ENCODE measurements at places on chromosomes 7 and 10.

DNA sequence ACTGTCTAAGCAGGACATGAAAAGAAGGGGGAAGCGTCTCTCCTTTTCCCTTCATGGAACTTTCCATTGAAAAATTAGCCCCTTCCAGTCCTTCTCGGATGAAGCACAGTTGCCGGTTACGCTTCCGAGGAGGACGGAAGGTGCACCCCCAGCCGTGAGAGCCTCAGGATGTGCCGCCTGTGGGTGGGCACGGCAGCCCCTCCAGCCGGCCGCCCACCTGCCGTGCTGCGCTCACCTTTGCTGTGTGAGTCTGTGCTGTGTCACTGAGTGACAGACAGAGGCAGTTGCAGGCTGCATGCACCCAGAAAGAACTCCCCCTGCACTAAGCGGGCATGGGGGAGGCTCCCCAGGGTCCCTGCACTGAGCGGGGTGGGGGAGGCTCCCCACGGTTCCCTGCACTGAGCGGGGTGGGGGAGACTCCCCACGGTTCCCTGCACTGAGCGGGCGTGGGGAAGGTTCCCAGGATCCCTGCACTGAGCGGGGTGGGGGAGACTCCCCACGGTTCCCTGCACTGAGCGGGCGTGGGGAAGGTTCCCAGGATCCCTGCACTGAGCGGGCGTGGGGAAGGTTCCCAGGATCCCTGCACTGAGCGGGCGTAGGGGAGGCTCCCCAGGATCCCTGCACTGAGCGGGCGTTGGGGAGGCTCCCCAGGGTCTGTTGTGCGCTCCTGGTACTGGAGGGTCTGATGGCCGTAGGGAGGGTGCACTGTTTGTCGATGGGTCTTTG lies 74.2 kb downstream of the DNAJB6 start:
- no peak for DNase-seq

GRCh38 chr7:99032928-99033327 lies 111.0 kb downstream of the SMURF1 start:
- no peak for DNase-seq

GRCh38 chr10:43708262-43708661 lies 59.6 kb upstream of the ZNF32 start:
- DNase-seq = no peak

- no peak for DNase-seq
Measured at GRCh38 chr7:141675436-141676215, 26.3 kb downstream of the DENND11 start.

- DNase-seq = peak; percentile 58
Measured at GRCh38 chr10:103244666-103245271, 918 bp upstream of the RPEL1 start.

GRCh38 chr7:82291931-82292330 lies 151.6 kb downstream of the CACNA2D1 start:
- DNase-seq = no peak

DNA sequence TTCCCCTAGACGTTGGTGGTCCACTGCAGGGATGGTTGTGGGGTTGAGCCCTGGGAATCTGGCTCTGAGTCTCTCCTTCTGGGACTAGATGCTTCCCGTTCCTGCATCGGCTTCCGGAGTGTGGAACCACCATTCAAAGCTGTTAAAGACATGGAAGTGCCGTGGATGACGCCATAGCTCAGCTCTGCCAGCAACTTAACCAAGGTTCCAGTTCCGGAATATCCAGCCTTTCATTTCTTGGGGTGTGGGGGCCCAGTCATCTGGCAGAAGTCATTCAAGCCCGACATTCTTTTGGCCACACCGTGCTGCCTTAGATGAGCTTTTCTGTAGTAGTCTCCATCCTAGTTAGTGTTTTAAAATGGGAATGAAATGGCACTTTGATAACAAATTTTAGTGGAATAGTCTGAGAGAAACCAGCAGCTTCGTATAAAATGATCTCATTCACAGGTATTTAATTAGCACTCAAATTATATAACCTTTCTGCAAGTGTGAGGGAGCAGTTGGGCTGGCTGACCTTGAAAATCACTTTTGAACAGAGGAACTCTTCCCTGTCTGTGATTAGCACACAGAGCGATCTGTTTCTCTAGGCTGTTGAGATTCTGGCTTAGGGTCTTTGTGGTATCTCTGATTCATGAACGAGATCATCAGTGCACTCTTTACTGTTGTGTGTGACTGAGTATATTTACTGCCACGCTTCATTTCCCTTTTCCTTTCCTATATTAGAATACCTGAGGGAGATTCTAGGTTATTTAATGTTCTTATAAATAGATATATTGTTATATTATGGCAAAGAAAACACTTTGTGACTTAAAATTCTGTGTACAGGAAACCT lies 19.9 kb downstream of the LMTK2 start:
- no peak for DNase-seq

DNA sequence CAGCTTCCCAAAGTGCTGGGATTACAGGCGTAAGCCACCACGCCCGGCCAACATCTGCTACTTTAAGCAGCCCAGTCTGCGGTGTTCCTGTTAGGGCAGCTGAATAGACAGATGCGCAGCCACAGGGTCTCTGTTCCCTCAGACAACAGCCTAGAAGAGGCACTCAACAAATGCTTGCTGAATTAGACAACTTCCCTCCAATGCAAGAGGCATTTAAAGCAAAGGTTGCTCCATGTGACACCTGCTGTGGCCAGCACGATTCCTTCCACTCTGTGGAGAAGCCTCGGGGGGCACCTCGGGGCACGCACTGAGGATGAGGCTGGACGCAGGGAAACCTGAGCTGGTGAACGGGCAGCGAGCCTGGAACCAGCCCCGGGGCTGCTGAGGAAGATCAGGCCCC lies 237.8 kb downstream of the MAD1L1 start:
- no peak for DNase-seq

DNA sequence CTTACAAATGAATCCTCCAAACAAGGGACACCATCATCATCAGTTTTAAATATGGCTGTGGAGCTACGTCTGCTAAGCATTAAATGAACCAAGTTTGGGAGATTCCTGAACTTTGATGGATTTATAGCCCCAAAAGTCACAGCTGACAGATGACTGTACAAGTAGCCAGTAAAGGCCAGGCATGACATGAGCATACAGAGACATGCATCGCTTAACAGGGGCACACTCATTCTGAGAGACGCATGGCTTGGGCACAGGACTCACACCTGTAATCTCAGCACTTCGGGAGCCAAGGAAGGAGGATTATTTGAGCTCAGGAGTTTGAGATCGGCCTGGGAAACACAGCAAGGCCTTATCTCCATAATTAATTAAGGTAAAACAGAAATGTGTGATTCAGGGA lies 166.2 kb downstream of the PARD3 start:
- no peak for DNase-seq

- no peak for DNase-seq
Measured at GRCh38 chr7:325051-325798, 35.3 kb downstream of the FOXL3 start.

- no peak for DNase-seq
Measured at GRCh38 chr7:121954803-121955202, 81.8 kb downstream of the PTPRZ1 start.

DNA sequence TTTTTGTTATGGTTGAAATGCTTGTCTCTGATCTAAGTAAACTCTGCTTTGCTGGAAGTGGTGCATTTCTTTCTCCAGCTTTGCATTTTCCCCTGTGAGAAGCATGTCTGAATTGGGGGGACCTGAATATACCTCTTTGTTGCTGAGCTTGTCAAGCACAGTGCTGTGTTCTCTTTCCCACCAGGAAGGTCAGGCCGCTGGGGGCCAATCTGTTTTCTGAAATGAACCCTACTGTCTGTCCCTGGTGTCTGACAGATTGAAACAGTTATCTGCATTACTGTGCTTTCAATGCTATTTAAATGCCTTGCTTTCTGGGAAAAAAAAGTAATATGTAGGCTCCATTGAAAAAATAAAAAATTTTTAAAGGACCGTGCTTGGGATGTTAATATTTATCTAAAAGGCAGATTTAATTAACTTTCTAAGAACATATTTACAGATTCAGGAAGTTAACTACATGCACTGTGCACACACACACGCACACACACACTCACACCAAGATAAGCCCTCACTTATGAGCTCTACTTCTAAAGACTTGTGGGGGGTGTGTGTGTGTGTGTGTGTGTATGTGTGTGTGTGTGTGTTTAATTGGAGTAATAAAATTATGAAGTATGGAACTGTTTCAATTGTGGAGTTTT lies 127.0 kb upstream of the FZD1 start:
- DNase-seq = no peak

- no peak for DNase-seq
Measured at GRCh38 chr7:55073051-55073511, 54.3 kb downstream of the EGFR start.

- DNase-seq = no peak
Measured at GRCh38 chr7:108027239-108027638, 24.3 kb upstream of the LAMB1 start.

DNA sequence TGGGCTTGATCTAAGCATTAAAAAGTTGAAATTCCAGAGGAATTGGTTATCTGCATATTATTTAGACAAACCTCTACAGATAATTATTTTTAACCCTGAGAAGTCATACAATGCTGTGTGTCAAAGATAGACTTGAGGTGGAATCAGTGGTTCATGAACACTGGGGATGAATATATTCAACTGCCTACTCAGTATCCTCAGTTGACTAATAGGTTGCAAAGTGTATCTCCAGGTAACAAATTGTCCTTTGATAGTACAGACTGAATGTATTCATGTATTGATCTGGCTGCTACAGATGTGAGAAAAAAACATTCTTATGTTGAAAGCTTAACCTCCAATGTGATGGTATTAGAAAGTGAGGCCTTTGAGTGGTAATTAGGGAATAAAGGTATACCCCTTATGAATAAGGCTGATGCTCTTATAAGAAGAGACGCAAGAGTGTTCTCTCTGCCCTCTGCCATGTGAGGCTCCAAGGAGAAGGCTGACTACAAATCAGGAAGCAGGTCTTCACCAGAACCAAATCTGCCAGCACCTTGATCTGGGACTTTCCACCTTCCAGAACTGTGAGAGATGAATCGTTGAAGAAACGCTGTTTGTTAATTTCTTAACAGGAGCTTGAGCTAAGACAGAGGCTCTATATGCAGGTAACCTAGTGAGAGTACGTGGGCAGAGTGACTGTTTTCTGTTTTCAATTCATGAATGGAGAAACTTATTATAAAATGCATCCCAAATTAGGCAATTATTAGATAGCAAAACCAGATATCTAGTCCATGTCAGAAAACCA lies 7.5 kb downstream of the MRPL32 start:
- no peak for DNase-seq

GRCh38 chr7:24797270-24797669 lies 40.0 kb upstream of the GSDME start:
- no peak for DNase-seq

- no peak for DNase-seq
Measured at GRCh38 chr7:27492224-27492623, 170.5 kb downstream of the HIBADH start.

- DNase-seq = peak; percentile 10
Measured at GRCh38 chr7:7181519-7182155, 707 bp upstream of the C1GALT1 start.

DNA sequence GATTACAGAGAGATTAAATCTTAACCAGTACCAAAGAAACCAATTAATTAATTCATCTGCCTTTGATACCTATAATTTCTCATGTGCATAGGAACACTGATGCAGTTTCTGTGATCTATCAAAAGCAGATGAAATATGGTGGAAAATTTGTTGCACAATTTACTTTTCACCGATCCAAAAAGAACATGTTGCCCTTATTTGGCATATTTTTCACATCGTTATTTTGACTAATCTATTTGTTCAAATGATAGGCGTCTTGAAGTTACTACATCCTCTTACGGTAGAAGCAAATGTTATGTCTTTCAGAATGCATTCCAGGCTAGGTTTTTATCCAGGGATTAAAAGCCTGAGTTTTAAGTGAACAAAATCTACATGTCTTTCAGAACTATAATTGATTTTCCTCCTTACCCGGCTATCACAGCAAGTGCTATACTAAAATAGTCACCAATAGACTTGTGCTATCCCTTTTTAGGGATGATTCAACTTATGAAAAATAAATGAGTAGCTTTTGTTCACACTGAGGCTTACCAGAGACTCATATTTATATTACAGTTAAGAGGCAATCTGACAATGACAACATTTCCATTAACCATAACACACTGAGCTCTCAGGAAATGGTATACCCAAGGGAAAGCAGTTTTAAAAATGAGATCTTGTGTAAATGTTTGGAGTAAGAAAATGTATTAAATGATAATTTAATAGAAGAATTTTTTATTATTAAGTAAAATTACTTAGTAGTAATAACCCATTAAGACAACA lies 16.8 kb upstream of the TES start:
- DNase-seq = no peak

GRCh38 chr10:120460776-120461175 lies 3.7 kb downstream of the PLPP4 start:
- DNase-seq = no peak

- DNase-seq = no peak
Measured at GRCh38 chr7:36686499-36686898, 37.8 kb downstream of the AOAH start.

DNA sequence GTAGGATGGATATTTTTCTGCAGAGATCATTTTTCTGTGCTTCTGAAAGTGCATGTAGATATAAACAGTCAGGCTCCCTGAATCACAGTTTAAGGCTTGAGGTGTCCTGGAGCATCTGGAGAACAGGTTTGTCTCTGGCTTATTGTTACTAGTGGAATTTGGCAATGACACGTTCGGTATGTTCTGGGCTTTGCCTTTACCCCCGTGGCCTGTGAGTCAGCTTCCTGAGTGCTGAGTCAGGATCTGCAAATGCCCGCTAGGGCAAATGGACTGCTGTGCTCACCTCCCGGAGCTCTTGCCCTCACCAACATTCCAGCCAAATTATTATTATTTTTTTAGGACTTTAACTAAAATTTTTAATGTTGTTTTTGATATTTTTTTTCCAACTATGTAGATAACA lies 192.5 kb upstream of the PRSS1 start:
- no peak for DNase-seq

Measured in ovary (tissue), 10 donors.